ENCODE measurements at places on chromosomes 2 and 18.

GRCh38 chr2:118737684-118738083, 109.8 kb downstream of the EN1 start:
- no peak for DNase-seq

GRCh38 chr2:27596627-27597026, 13.8 kb downstream of the ZNF512 start:
- no peak for DNase-seq

DNA sequence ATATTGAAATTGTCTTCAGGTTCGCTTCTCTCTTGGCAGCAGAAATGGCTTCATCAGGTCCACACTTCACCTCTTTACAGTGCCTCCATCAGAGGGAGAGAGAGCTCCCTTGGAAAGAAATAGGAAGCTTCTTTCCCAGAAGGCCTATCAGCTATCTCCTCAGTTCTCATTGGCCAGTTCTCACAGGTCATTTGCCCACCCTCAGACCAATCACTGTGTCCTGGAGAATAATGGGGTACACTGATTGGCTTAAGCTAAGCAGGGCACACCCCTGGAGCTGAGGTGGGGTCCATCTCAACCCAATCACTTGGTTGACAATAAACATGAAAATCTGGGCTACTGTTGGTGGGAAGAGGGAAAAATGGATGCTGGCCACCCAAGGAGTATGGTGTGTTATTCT, 5.2 kb downstream of the GNLY start:
- no peak for DNase-seq

- no peak for DNase-seq
Measured at GRCh38 chr18:57231864-57232263, 85.0 kb downstream of the BOD1L2 start.
